ENCODE measurements at places on chromosomes 11 and 22.

DNA sequence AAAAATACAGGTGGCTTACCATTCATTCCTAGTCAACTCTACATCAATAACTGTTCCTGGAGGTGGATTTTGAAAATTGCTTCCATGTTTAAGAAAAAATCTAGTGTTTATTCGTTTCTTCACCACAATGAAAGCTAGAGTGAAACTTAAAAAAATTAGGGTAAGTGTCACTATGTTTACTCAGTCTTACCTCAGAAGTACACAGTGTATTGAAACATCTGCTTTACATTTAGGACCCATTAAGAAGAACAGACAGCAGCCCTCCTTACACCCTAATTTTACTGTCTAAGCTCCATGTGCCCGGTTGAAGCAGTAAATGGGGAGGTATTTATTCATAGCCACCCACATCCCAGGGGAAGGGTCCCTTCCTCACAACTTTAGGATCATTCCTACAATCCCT is 51.4 kb downstream of the PIWIL3 start:
- no peak for DNase-seq

DNA sequence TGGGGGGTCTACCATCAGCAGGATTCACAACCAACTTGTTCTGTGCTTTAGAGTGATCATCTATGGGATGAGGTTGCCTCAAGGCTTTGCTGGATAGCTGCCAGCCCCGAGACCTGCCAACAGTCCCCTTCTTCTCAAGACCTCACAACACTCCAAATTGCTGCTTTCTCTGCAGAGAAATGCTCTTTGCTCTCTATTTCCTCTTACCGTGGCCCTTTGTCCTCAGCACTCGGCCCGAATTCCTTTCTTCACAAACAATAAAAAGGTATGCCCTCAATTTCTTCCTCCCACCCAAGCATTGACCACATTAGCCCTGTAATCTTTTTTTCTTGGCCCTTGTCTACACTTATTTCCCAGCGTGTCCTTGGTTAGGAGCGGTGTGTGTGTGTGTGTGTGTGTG is 147.4 kb upstream of the SNX19 start:
- no peak for DNase-seq

GRCh38 chr11:33682446-33682845 is 18.2 kb downstream of the C11orf91 start:
- no peak for DNase-seq

- DNase-seq = peak; percentile 10
Observed at GRCh38 chr11:44286268-44286880, 23.6 kb downstream of the ALX4 start.

- DNase-seq = no peak
Observed at GRCh38 chr11:74681686-74682651, 49.3 kb downstream of the CHRDL2 start.

Data from KG1 (cell line).